NCI-H510A treated with DMSO at 0.1 percent for 48 hours (cell line): ENCODE measurements at places on chromosomes 16 and 17.

GRCh38 chr17:753418-753817 is 1.4 kb upstream of the GEMIN4 start:
- no peak for DNase-seq

GRCh38 chr17:77341069-77341541 is 200.3 kb downstream of the SEC14L1 start:
- DNase-seq = no peak

GRCh38 chr16:70685938-70686375 is at the start of gene MTSS2:
Gene MTSS2 (minus strand): TSS chr16:70686053. CDS start chr16:70685791, 262 bp downstream.
- peak; percentile 51 for DNase-seq

DNA sequence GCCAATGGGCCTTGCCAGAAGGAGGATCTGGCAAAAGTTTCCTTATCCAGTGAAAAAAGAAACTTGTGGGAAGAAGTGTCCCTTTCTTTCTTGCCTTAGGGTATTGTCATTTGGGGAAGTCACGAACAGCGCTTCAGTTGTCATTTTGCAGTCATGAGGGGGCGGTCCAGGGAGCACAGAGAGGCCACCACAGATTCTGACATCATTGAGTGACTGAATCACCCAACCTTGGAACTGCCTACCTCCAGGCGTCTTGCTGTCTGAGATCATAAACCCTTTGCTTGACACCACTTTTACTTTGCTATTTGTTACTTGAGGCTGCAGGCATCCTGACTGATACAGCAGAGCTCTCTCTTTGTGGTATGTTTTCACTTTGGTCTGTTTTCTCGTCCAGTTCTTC is 3.1 kb upstream of the WSCD1 start:
- DNase-seq = no peak

DNA sequence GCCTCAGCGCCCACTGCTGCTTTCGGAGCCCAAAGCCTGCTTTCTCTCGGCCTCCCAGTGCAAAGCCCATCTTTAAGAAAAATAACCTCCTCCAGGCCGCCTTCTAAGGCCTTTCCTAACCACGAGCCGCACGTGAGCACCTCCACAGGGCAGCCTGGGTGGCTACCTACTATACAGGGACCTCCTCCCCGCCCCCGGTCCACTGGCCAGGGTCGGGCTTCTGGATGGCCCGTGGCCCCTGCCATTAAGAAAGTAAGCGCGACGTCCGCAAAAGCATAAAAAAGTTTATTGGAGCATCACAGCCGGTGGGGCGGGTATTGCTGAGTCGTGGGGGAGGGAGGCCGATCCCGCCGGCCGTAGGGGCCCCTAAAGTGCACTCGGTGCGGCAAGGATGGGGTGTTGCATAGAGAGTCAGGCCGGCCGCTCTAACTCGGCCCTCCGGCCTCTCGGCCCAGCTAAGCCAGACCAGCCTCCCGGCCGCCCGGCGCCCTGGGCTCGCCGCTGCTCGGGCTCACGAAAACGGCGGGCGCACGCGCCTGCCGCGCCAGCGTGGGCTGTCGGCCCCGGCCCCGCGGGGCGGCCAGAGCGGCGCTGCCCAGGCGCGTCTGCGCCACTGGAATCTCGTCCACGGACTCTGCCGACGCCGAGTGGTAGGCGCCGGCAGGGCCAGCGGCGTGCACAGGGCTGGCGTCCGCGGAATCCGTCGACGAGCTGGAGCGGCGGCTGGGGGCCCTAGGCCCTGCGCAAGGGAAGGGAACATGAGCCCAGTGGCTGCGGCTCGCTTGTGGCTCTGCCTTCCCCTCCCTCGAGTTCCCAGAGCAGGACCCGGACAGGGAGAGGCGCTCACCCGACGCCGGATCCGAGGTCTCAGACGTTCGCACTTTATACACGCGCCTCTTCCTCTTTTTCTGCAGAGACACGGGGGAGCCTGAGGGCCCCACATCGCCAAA is 1.1 kb upstream of the TPPP3 start:
- no peak for DNase-seq

- no peak for DNase-seq
These were observed 2.2 kb downstream of the PRM1 start for GRCh38 chr16:11278681-11279628.

DNA sequence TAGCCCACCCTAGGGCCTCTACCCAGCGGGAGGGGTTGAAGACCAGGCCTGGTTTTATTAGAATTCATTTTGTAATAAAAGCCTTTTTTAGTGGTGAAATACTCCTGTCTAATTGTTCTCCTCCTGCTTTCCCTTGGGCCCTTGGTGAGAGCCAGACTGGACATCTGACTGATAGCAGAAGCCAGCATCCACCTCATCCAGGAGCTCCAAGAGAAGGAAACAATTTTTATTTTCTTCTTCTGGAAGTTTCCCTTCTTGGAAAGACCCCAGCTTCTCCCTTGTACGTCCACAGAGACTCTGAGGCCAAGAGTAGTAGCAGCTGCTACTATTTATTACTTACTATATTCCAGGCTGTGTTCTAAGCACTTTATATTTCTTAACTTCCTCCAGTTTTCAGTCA is 4.0 kb upstream of the PHKG2 start:
- DNase-seq = no peak

DNA sequence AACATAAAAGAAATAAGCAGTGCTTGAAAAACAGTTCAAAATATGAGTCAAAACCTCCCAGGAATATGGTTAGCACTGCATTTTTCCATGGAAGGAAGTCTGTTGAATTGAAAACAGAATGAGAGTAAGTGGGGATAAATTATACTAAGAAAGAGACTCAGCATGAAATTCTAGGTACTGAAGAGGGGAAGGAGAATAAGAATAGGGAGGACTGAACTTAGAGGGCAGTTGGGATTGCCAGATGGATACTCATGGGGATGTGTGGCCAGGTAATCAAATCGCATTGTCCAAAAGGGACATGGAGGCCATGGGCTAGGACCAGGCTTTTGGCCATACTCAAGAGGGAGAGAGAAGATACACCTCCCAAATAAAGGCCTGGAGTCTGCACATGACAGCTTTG is 247.9 kb downstream of the CDH13 start:
- no peak for DNase-seq

DNA sequence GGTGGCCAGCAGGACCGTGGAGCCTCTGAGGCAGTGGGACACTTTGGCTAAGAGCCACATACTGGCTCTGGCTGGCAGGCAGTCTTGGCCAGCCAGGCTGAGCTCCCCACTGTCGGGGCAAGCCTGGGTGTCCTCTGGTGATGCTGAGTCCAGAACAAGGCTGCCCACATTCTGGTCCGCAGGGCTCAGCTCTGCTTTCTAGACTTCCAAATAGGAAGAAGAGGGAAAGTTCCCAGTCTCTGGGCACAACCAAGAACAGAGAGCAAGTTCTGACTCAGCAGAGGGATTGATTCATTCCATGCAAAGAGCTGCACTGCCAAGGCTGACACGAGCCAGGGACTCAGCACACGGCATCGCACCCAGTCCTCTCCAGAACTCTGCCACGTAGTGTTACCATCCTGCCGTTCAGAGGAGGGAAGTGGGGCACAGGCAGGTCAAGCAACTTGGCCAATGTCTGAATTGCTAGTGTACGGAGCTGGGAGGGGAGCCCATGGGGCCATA is 58.9 kb downstream of the NOS2 start:
- DNase-seq = no peak

- DNase-seq = no peak
These were observed 5.7 kb downstream of the NECAB2 start for GRCh38 chr16:83973581-83974385.

DNA sequence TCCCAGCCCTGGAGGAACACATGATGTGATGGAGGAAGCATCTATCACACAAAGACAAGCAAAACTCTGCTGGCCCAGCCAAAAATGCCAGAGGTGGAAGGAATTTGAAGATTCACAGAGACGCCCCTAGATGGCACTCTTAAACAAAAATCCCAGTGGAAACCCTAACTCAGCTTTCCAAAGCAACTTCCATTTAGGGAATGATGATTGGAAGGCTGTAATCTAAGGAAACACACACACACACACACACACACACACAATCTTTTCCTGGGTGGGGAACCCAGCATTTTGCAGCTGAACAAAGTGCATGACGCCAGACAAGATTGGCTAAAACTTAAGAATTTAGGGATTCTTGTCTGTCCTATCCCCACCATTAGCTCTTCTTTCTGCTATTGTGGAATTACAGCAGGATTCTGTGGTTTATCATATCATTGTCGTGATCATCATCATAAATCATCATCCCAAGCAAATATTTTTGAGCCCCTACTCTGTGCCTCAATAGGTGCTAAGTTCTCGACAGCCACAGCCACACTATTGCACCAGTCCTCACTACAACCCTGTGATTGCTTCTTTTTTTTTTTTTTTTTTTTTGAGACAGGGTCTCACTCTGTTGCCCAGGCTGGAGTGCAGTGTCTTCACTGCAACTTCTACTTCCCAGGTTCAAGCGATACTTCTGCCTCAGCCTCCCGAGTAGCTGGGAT is 1.6 kb upstream of the LDAF1 start:
- DNase-seq = peak; percentile 79

DNA sequence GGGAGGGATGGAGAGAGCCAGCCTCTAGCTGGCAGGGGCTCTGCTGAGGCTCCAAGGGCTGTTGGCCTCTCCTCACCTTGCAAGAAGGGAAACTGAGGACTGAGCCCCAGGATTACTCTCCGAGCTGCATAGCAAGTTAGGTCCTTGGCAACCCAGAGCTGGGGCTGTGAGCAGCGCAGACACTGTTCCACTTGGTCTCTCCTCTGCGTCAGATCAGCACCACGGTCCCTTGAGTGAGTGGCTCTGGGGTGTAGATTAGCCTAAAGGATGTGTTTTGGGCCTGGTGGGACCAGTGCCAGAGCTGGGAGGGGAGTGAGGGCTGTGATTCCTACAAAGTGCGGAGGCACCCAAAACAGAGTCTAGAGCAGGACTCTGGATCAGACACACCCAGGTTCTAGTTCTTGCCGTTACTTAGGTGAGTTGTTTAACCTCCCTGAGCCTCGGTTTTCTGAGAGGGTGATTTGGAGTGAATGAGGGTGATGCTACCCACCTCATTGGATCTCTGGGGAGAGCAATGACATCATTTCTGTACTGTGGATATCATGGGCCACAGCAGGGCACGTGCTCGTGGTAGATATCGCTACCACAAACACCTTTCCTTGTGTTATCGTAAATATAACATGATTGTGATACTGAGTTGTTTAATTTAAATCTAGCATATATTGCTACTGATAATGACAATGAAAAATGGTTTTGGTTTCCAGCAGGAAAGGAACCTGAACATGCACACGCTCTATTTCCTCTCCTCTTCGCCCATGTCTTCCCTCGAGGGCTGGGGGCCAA is 8.1 kb upstream of the FADS6 start:
- DNase-seq = no peak

- peak; percentile 18 for DNase-seq
These were observed 393.7 kb upstream of the DYNLRB2 start for GRCh38 chr16:80147026-80147655.

GRCh38 chr17:10739386-10739785 is 9.6 kb upstream of the TMEM220 start:
- DNase-seq = no peak

DNA sequence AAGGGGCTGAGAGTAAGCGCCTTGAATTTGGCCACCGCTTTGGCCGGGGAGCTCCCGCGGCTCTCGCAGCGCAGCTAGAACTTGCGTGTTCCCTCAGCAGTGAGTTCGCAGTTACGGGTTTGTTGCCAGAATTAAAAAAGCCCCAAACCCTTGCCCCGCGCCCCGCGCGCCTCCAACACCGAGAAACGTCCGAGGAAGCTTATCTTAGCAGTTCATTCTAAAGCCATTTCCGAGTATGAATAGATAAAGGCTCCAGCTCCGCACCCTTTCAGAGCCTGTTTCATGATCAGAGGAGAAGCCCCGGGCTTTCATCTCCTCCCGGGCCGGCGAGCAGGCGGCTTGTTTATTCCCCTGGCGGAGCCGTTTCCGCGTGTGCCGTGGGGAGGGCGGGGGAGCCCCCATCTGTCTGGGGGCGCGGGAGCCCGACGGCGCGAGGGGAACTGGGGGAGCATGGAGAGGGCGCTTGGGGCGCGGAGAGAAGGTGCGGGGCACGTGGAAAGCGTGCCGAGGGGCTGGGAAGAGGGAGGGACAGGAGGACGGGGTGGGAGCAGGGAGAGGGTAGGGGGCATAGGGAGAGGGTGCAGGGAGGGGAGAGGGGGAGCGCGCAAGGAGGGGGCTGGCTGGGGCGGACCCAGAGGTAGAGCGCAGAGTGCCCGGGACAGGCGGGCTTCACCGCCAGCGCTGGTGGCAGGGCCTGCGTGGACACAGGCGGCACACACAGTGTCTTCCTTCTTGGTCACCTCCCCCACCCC is 9.9 kb downstream of the TBX4 start:
- DNase-seq = no peak

DNA sequence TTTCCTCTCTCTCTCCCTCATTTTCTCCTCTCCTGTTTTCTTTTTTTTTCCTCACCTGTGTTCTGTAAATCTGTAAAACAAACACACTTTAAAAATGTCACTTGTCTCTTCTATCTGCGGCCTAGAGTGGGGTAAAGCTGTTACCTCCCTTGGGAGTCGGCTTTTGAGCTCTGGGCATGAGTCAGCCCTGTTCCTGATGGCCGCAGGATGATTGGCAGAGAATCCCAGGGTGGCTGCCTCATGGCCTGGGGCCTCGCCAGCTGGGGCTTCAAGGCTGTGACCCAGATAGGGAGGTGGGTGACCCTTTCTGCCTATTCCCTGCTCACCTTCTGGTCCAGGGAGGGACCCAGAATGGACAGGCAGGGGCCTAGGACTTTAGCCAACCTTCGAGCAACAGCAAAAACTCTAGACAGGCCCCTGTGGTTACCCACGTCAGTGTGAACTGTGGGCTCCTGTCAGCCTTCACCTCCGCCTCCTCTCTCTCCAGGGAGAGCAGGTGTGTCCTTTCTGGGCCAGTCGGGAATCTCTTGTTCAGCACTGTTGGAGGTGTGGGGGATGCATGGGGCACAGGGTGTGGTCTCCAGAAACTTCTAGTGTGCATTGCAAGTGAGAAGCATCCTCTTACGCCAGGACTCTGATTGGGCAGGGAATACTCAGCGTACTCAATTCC is 87.4 kb downstream of the RAP1GAP2 start:
- DNase-seq = peak; percentile 37

- peak; percentile 50 for DNase-seq
These were observed 14.0 kb downstream of the CCR7 start for GRCh38 chr17:40551091-40551878.

- DNase-seq = no peak
These were observed 28.9 kb downstream of the ITFG1 start for GRCh38 chr16:47431960-47432359.

GRCh38 chr16:63890081-63890480 is 1231.8 kb downstream of the CDH11 start:
- DNase-seq = no peak

DNA sequence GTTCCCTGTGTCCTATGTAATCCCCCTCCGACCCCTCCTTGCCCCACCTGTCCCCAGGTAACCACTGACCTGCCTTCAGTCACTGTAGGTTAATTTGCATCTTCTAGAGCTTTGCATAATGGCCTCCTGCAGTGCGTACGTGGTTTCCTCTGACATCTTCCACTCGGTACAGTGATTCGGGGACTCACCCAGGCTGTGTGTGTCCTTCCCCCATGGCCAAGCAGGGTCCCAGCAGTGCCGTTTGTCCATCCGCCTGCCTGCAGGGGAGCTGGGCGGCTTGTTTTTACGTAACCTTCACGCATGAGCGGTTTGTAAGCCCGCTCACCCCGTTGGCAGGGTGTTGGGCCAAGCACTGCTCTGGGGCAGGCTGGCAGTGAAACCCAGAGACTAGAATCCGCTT is 7.9 kb downstream of the MAPK8IP3 start:
- no peak for DNase-seq
